ENCODE measurements at places on chromosomes 16 and 17.

GRCh38 chr17:50620858-50621257, 13.8 kb upstream of the ABCC3 start:
- no peak for DNase-seq

- DNase-seq = no peak
These were observed 1.0 kb downstream of the BCL7C start for GRCh38 chr16:30892670-30893416.

DNA sequence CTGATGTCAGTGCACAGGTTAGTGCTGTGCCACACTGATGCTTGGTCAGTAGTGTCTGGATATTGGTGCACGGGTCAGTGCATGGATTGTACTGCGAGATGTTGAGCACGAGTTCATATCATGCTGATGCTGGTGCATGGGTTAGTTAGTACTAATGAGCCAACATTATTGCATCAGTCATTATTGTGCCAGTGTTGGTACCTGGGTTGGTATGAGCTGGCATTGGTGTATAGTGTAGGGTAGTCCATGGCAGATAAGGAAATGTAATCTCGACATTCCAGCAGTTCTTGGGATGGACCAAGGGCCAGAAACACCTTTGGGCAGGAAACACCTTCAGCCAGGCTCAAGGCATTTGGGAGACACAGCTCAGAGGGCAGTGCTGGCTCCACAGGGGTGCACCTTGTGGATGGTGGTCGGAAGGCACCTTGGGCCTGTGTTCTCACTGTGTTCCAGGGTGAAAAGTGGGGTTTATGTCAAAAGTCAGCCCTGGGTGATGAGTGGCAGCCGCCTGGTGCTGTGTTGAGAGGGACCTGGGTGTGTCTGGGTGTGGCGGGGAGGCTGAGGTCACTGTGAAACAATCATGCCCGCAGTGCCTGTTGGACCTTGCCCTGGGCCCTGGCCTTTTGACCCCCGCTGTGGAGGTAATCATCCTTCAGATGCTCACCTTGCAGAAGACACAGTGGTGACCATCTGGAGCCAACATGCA, 100.7 kb upstream of the ZNF469 start:
- no peak for DNase-seq

DNA sequence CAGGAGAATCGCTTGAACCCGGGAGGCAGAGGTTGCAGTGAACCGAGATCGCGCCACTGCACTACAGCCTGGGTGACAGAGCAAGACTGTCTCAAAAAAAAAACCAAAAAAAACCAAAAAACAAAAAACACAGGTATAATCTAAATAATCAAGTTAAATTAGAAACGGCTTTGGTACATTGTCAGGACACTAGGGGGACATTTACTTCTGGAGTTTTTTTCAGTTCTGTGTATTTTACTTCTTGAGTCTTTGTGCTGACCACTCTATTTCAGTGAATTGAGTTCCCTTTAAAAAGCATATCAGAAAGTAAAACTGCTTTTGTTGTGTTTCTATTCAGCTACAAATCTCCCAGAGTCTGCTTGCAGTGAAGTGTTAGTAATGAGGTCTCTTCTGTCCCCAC, 36.3 kb downstream of the DHRS7B start:
- no peak for DNase-seq

DNA sequence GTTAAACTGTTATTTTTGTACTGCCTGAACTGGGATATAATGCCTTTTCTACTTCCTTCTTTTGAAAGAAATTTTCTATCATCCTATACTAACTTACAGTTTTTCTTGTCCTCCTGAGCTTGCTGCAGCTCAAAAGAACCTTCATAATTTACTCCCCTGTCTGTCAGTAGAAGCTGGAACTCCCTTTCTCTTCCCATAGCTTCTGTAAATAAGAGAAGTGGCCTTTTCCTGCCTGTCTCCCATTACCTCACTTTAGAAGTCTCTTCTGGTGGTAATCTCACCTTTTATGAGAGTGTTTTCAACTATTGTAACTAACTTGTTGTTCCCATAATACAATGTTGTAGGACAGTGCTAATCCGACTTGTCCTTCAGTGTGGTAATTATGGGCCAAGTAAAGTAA, 246.7 kb upstream of the TBX2 start:
- no peak for DNase-seq

GRCh38 chr16:606656-607307, 16.9 kb downstream of the RAB40C start:
- DNase-seq = no peak

DNA sequence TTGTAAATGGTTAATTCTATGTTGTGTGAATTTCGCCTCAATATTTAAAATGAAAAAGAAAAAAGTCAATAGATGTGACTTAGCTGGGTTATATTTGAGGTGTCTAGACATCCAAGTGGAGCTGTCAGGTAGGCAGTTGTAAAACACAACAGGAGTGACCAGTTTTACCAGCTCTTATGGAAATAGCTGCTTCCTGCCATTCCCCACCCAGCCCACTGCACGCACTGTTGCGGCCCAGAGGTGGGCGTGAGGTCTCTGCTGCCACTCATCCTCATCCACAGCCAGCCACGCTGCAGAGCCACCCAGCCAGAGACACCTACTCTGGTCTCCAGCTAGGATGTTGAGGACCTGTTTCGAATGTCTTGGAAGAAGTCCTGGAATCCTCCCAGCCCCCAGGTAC, 3.4 kb upstream of the CARD14 start:
- DNase-seq = no peak

DNA sequence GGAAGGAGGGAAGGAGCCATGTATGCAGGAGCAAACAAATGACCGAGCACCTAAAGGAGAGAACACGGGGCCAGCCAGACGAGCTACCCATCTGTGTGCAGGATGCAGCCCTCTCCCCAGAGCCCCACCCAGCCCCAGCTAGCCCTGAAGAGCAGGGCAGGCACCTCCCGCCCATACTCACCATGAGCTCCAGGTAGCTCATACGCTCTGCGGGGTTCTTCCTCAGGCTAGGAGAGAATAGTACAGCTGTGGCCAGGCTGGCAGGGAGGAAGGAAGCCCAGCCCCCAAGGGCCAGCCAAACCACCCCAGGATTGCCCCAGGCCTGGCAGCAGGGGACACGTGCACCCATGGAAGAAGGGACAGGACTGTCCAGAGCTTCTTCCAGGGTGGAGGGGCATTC, 81.9 kb downstream of the KCNJ18 start:
- DNase-seq = no peak

GRCh38 chr17:74598346-74599022, 6.4 kb upstream of the CD300LD start:
- no peak for DNase-seq

DNA sequence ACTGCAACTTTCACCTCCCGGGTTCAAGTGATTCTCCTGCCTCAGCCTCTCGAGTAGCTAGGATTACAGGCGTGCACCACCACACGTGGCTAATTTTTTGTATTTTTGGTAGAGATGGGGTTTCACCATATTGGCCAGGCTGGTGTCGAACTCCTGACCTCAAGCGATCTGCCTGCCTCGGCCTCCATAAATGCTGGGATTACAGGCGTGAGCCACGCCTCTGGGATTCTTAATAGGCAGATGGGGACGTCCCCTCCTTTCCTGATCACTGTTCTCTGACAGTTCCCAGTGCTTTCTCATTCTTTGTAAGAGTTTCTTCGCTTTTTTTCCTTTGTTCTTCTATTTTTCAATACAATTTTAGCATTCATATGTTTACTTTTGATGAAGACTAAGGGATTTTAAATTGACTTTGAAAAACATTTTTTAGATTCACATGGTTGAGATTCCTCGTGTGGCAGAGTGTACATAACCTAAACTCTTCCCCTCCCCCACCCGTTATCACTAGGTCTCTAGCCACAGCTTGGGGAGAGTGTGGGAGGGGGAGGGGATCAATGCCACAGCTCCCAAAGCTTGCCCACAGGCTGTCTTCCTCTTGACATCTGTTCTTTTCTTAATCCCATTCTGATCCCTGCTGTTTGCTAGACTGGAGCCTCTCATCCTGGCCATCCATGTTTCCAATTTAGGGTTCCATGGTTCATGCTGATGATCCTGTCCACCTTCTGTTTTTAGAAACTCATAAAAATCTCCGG, 11.0 kb downstream of the ADORA2B start:
- no peak for DNase-seq

DNA sequence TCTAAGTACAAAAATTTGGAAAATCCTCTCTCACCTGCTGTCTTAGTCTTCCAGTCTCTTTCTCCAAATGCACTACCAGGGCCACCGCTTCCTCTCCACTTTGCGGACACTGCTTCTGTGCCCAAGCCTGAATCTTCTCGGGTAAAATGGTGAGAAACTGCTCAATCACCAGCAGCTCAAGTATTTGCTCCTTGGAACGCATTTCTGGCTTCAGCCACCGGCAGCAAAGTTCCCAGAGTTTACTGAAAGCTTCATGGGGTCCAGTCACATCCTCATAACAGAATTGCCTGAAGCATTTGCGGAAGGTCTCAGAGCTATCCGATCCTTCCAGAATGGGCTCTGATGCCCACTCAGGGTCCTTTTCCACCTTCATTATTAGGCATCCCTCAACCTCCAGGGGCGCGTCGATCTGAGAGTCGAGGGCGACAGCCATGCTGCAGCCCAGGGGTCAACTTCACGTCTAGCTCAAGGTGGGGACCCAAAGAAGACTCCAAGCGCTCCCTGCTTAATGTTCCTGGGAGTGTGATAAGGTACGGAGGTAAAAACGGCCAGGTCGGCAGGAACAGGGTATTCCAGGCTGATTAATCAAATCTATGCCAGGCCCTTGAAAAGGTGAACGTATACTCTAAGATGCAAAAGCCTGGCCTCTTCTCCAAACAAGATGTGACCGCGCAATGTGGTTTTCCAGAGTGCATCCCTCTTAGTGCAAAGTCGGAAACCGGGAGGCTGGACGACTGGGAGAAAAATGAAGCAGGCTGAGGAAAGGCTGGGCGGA, 763 bp downstream of the ZKSCAN2 start:
- no peak for DNase-seq

GRCh38 chr17:39485555-39485954, 24.3 kb downstream of the CDK12 start:
- no peak for DNase-seq

- no peak for DNase-seq
These were observed 41.5 kb downstream of the GLG1 start for GRCh38 chr16:74565378-74565777.

GRCh38 chr17:82019690-82020571, 2.7 kb downstream of the CENPX start:
- peak; percentile 82 for DNase-seq

DNA sequence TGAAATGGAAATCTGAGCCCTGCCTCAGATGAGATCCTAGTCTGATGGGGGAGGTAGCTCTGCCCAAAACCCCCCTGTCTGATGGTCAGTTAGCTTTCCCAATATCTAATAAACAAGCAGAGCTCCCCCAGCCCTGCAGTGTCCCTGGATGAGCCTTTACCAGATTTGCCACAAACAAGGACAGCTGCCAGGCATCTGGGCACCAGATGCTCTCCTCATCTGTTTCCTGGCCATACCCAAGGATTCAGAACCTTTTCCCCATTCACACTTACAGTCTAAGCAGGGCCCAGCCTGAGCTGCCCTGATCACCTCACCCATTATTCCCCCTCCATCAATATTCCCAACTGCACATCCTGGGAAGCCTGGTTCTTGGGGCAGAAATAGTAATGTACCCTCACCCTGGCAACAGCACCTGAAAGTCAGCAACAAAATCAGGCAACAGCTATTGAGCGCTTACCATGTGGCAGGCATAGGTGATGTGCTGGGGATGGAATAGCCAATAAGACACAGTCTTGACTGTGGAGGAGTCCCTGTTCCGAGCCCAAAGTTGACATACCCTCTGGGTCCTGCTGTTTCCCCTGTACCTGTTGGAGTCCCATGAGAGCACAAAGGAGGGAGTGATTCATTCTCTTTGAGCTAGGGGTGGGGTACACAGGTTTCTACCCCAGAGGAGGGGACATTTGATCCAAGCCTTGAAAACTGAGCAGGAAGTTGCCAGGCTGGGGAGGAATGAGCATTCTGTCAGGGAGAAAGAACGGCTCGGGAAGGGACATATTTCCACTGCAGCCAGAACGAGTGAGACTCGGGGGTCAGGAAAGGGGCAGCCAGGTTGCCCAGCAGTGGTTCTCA, 147.4 kb downstream of the TMEM132E start:
- DNase-seq = no peak

GRCh38 chr16:8866118-8866883, 2.5 kb downstream of the CARHSP1 start:
- DNase-seq = no peak

DNA sequence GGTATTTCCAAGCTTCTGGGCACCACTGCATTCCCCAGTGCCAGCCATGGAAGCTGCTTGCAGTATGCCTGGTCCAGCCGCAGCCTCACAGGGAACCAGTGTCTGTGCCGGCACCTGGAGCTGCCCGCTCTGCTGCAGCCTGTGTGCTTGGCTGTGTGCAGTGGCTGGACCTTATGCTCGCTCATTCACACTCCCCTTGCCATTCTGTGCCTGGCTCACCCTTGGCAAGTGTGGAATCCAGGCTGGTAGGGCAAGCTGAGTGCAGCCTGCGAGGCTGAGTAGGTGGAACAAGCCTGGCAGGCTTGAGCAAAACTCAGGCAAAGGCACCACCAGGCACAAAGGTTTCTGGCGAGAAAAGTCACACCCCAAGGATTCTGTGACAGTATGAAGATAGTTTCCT, 144.0 kb downstream of the MYO1D start:
- no peak for DNase-seq

GRCh38 chr16:81901484-81901883, 109.8 kb downstream of the SDR42E1 start:
- DNase-seq = no peak

DNA sequence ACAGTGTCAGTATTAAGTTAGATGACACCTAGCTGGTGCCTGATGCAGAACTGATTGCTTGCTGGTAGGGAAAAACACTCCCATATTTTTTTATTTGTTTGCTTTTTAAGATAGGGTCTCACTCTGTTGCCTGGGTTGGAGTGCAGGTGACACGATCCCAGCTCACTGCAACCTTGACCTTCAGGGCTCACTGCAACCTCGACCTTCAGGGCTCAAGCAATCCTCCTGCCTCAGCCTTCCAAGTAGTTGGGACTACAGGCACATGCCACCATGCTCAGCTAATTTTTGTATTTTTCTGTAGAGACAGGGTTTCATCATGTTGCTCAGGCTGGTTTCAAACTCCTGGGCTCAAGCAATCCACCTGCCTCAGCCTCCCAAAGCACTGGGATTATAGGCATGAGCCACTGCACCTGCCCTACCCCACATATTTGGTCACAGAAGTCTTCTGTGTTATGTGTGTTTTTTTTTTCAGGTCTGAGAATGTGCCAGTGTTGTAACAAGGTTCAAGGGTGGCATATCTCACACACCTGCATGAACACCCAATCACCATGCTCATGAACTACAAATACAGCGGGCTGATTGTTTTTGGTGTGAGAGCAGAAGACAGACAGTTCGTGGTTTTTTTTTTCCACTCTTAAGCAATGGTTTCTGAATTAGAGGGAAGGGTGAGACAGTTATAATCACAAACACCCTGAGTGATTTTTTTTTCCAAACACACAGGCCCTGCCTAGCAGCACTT, 22.8 kb downstream of the SPAG9 start:
- DNase-seq = no peak
